ENCODE measurements at places on chromosomes 3 and 15.

DNA sequence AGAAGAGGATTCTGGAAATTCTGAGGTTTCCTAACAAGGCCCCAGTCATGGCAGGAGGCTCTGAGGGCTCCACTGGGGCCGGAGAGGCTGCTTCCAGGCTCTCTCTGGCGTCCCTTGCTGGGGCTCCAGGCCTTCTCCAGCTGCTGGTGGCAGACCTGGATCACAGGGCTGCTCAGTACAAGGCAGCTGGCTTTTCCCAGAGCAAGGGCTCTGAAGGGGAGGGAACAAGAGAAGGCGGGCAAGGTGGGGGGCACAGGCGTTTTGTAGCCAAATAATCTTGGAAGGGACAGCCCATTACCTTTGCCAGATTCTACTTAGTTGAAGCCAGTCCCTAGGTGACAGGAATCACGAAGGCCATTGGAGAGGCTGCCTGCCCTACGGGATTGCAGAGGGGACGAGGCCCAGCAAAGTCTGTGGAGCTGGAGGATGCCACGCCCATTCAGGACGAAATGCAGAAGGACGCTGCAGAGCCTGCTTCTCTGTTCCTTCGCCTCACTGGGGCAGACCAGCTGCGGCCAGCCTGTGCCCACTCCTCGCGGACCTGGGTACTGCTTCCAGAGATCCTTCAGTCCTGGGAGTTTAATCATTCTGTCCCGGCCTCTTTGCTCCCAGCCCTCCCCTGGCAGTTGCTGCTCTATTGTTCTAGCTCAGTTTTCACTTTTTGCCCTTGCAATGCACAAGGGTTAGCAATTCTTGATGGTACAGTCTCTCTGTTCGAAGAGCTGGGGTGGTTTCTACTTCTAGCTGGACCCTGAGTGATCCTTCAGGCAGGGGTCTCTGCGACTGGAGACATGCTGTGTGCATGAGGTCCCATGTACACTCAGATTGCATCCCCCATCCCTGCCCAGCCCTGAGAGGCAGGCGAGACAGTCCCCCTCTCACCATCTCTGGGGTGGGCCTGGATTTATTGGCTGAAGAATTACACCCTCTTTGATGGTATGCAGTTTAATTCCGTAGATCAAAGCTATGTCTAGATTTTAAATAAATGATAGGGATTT, 149.3 kb upstream of the MEF2A start:
- DNase-seq: no peak

- no peak for DNase-seq
These were observed 63.3 kb downstream of the BOC start for GRCh38 chr3:113274425-113275257.

GRCh38 chr3:170476291-170476690, 57.6 kb downstream of the CLDN11 start:
- no peak for DNase-seq

DNA sequence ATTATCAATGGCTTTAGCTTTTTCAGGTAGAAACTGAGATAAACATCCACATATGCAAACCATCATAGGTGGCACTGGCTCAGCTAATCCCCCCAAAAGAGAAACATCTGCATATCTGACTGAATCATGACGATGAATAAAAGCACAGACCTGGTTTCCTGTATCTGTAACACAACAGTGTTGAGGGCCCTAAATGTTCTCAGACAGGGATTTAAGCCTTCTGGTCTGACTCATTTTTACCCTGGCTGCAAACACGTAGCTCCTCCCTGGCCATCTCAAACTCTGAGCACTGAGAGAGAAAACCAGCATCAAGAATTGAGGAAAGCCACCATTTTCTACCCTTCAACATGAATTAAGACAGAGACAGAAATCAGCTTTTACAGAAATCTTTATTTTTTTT, 35.2 kb downstream of the GLB1 start:
- DNase-seq: no peak

GRCh38 chr3:34196914-34197313, 398.5 kb downstream of the PDCD6IP start:
- DNase-seq: no peak

- no peak for DNase-seq
These were observed 22.7 kb upstream of the PAQR5 start for GRCh38 chr15:69275933-69276560.

DNA sequence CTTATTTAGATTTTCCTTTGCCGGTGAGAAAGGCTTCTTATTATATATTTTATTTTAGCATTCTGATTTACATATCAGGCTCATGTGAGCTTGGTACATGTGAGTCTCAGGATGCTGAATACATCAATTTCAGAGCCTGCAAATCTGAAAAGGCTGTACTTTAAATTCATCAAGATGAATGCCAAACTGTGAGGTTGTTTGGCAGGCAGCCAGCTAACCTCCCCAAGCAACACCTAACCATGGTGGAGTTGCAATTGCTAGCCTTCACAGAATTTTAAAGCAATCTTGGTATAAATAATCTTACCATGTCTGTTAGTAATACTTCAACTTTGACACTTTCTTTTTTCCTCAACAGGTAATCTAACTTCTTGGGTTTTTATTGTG, 252.5 kb downstream of the CDIN1 start:
- no peak for DNase-seq

DNA sequence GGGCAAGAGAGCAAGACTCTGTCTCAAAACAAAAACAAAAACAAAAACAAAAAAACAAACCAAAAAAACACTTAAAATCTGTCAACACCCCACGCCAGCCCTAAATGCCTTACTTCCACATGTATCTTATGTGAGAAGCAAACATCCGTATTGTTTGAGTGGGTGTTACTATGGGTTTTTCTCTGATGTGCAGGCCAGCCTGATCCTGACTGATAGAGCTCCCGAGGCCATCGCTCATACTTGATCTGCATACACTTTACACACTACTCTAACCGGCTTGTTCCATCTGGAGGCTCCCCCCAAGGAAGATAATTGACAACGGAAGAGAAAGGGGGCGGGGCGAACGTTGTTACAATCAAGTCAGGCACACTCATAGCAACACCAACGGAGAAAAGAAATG, 237.4 kb downstream of the TBL1XR1 start:
- DNase-seq: no peak

- DNase-seq: no peak
These were observed 169.0 kb downstream of the TBC1D5 start for GRCh38 chr3:17573396-17573795.

- no peak for DNase-seq
These were observed 407.0 kb upstream of the RGMA start for GRCh38 chr15:93495799-93496637.

DNA sequence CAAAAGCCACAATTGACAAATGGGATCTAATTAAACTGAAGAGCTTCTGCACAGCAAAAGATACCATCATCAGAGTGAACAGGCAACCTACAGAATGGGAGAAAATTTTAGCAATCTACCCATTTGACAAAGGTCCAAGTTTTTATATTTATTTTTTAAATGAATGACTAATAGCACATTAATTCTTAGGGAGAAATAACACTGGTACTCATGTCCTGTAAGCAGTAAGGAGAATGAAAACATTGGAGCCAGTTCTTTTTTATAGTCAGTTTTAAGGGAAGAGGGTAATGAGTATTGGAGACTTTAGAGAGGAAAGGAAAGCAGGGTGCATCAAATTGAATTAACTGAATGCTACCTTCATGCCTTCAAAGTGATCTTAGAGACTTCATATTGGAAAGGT, 404.7 kb upstream of the TGFBR2 start:
- DNase-seq: no peak

GRCh38 chr3:57557085-57557537, 1.0 kb downstream of the PDE12 start:
- DNase-seq: no peak

- DNase-seq: peak; percentile 50
These were observed 407.2 kb upstream of the TGFBR2 start for GRCh38 chr3:30199096-30199759.

DNA sequence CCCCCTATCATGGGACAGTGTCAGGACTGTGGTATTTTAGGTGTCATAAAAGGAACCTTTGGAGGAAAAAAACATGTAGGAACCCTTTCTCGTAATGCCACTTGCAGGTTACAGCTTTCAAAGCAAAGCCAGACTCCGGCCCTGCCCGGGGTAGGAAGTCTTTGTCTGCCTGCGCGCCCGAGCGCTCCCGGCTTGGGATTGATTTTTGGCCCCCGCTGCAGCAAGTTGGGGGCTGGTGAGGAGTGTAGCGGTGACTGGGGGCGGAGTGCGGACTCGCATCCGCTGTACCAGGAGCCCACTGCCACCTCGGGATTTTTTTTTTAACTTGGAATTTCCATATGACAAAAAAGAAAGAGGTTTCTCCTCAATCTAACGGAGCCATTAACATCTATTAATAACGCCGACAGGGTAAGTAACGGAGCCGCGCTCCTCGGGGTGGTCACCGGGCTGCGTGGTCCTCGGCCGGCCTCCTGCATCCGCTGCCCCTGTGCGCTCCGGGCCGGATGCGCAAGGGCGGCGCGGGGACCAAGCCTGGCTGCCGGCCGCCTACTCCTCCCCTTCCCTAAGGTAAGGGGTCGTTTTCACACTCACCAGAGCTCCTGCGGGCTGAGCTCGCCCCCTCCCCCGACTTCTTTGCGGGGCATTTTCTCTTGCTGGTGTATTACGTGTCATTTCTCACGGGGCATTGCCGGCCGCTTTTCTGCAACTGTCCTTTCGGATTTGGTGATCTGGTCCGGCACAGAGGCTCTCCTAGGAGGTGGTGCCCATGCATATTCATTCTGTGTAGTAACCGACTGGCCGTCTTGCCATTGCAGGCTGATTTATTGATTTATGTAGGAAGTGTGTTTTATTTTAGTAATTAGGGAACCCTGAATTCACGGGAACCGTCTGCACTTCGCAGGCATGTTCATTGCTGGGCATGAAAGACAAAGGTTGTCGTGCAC, 219.8 kb upstream of the TOPAZ1 start:
- no peak for DNase-seq

GRCh38 chr3:161104561-161105551, at the start of gene B3GALNT1:
TSS of gene B3GALNT1 (minus strand) at chr3:161105349. CDS start at chr3:161086754, 18,595 bp downstream.
- DNase-seq: no peak

- no peak for DNase-seq
These were observed 308.1 kb downstream of the CHST2 start for GRCh38 chr3:143427631-143428030.

DNA sequence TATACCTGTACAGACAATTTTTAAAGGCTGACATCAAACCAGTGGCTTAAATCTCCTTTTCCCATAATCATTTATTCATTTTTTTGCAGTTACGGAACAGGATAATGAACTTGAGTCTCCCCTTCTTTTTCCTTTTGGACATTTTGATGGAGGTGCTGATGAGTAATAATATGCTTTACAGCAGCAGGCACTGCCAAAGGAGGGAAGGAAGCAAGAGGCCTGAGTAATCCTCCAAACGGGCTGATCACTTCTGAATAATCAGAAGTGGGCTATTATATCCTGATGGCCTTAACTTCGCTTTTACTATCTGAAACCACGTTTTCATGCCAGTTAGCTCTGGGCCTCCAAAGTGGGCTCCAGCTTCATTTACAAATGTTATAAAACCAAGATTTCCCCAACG, 527.2 kb downstream of the FOXP1 start:
- DNase-seq: no peak

DNA sequence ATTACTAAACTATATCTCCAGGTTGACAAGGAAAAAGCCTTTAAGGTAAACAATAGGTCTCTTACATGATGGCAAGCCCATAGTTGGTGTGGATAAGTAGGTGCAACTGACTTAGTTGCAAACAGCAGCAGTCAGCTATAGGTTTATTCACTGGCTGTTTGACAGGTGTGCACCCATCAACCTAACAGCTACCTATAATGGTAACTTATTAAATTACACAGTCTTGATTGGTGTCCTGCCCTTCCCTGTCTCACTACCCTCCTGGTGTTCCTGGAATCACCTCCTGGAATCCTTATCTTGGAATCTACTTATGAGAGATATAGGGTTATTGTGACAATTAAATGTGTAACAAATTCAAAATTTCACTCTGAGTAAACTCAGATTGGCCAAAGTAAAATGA, 467.8 kb upstream of the UBE2E2 start:
- no peak for DNase-seq

- no peak for DNase-seq
These were observed 43.4 kb downstream of the C2CD4A start for GRCh38 chr15:62109982-62110851.

Measured in stimulated activated CD4-positive, alpha-beta T cell treated with anti-CD3 and anti-CD28 coated beads, Interleukin-1b, Interleukin-23, amount 100 ng/mL, for 1 hour (primary cell).